Urothelium cell line (cell line): ENCODE measurements at places on chromosomes 6 and 20.

DNA sequence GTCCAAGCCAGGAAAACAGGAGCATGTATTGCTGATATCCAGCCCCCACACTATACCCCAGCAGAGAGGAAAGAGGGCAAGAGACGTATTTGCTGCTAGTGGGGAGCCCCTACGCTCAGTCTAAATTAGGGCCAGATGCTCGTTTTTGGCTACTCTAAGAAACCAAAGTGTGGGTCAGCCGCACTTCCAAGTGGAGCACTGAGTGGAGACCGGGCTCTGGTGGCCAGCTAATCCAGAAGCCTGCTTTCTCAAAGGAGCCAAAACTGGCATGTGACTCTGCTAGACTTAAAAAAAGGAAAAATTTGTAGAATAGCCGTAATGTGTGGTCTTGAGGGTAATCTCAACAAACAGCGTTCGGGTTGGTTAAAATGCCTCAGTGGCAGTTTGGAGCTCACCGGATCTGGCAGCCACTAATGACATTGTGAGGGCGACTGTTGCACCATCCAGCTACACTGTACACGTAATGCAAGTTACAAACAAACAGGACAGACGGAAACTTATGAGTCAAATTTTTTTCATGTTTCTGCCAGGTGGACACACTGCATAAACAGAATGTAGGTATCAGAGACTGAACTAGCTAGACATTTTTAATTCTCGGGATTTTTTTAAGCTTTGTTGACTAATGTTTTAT lies 230.9 kb downstream of the FOXC1 start:
- DNase-seq, result no peak

DNA sequence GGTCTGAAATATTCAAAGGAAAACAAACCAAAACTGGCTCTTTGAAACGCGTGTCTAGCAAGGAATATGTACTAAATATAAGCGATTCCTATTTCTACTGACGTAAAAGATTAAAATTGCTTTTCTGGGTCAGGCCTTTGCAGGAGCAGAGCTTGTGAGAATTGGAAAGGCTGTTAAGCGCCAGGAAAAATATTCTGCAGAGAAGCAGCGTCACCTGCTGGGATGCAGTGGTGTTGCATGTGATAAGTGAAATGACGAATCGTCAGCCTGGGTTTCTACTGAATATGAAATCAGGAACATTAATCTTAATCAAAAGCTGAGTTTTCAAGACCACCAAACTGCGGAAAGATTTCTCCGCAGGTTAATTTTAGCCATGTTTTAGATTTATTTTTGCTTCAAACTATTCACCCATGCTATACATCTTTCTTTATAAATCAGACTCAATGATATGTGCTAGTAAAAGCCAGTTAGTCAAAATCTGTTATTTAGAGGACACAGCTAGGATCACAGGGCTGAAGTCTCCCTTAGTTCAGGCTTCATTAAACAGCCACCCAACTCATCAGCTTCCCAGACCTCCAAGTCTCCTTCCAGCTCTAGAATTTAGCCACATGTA lies 67.4 kb downstream of the ALDH8A1 start:
- peak; percentile 66 for DNase-seq

DNA sequence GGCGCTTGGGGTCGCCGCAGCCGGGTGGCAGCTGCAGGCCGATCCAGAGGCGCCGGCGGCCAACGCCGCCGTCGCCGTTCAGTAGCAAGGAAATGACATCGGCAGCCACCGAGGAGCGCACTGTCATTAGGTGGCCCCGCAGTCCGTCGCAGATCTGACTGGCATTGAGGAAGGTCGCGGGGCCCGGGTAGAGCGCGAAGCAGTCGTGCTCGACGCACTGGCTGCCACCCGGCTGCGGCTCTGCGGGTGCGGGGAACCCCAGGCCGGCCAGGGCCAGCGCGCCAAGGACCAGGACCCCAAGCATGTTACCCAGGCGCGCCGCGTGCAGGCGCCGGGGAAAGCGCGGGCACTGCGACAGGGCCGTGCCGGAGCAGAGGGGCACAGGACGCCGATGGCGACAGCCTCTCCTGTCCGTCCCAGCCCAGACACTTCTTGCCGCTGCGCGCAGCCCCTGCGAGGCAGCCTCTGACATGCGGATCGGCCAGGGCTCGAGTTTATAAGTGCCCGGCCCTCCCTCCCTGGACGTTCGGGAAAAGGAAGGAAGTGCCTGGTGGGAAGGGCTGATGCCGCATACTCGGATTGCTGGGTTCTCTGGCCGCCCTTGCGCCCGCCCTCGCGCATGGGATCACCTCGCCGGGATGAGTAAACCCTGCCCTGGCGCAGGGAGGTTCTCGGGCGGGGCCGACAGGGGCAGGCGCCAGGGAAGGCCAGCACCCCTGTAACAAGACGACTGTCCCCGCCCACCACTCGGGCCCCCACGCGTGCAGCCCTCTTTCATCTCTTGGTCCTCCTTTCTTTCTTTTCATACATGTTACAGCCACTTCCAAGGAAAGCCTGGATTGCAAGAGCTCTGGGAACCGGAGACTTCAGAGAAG lies at the start of gene THBD:
TSS of gene THBD (minus strand) at position 472 of the 875 bp plus-strand sequence. CDS start at position 304, 168 bp downstream.
- peak; percentile 50 for DNase-seq

DNA sequence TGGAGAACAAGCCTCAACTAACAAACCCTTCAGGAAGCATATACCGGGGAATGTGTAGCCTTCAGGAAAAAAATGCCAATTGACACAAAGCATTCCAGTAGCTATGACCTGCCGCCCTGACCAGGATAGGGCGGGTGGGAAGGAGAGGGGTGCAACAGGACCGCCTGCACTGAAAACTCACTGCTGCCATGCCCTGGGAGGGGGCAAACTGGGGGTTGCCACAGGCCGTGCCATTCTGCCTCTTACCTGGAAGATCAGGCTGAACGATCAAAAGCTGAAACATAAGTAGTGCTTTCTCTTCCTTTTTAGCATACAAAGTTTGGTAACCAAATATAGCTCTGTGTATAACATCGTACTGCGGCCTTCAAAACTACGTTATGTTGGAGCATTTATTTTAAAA lies 21.7 kb downstream of the NR2E1 start:
- DNase-seq, result no peak

DNA sequence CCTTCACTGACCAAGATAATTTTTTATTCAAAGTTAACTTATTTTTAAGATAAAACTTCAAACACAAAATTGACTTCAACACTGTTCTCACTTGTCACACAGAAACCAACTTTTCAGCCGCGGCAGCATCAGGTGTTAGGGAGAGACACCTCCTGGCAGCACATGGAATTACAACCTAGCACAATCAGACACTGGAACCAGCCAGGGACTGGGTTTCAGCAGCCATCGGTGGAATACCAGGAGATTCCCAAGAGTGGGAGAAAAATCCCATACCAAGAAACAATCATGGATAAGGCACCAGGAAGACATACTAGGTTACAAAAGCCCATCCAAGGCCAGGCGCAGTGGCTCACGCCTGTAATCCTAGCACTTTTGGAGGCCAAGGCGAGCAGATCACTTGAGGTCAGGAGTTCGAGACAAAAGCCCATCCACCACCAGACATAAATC lies 70.0 kb downstream of the SNX5 start:
- DNase-seq, result peak; percentile 72

DNA sequence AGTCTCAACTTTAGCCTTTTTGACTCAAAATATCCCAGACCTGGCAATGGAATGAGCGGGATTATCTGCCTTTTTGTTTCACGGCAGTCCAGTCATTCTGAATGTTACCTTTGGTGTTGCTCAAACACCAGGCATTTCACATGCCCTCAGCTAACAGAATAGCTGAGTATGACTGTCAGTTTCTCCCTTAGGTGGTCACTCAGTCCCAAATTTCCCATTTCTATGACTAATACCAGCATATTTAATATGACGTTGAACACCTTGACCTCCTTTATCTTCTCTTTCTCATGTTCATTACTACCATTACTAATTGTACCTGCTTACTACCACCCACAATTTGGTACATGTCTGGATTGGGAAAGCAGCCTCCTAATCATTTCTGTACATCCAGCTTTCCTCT lies 65.2 kb downstream of the EDN1 start:
- DNase-seq, result no peak

- DNase-seq, result peak; percentile 37
Measured at GRCh38 chr6:132768051-132768517, 10.4 kb upstream of the VNN2 start.

GRCh38 chr6:156461647-156462046 lies 315.5 kb upstream of the ARID1B start:
- DNase-seq, result no peak

- DNase-seq, result no peak
Measured at GRCh38 chr6:25017932-25018567, 82.3 kb upstream of the RIPOR2 start.

- DNase-seq, result no peak
Measured at GRCh38 chr20:20251317-20251716, 116.6 kb upstream of the INSM1 start.

- no peak for DNase-seq
Measured at GRCh38 chr20:43842126-43843020, 72.3 kb upstream of the TOX2 start.

GRCh38 chr20:63186528-63187316 lies 29.2 kb downstream of the YTHDF1 start:
- peak; percentile 83 for DNase-seq

DNA sequence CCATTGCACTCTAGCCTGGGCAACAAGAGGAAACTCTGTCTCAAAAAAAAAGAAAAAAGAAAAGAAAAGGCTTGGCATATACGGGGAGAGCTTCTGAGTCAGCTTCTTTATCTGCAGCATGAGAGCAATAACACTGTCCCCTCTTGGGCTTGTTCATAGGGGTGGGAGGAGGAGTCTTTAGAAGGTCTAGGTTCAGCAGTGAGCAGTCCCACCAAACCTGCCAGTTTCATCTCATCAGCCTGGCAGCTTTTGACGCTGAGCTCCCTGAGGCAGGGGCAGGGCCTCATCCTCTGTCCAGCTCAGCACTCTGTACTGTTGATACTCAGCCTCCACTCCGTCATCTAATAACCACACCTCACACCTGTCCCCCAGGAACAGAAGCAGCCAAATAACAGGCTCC lies 5.6 kb upstream of the C6orf132 start:
- DNase-seq, result no peak

- no peak for DNase-seq
Measured at GRCh38 chr20:20551409-20551808, 161.0 kb downstream of the RALGAPA2 start.

DNA sequence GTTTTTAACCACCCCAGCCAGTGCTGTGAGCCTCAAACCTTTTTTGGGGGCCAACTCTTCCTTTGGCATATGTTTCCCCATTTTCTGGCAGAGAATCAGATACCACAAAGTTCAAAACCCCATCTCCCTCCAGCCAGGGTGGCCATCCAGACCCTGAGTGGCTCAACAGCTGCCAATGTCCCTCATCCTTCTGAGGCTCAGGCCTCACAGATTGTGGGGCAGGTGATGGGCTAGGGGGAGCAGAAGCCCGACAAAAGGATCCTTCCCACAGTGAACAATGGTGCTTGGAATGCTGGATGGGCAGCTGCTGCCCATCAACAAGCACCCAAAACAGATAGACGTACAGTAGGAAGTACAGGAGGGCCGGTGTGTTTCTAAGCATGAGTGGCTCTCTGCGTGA lies 42.6 kb upstream of the IL17A start:
- no peak for DNase-seq

- DNase-seq, result no peak
Measured at GRCh38 chr6:22219925-22220324, 76.9 kb downstream of the PRL start.

DNA sequence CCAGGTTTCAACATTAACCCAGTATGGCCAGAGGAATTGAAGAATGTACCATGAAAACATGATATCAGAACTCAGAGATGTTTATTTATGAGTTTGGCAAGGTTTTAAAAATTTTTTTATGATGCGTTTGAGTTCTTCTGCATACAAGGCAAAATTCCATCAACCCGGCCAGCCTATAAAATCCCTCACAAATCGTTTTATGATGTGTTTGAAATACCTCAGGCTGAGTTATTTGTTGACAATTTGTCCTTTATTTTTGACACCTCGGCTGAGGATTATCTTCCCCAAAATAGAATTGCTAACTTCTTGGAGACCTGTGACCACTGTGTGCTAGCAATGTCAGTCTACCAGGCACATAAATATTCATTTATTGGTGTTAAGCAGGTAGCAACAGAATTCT lies 91.9 kb upstream of the SLC24A3 start:
- DNase-seq, result no peak
